Hepatocyte (in vitro differentiated cells): ENCODE measurements at places on chromosomes 5 and 9. TPM values are rescaled to one million over a fixed set of nuclear protein-coding genes. Genes with fewer than 3 reads are reported as not detected.

- H3K27ac ChIP-seq, result no peak overlapping the region
- no peaks in the 10 kb centered on the region for H3K27me3 ChIP-seq
- H3K36me3 ChIP-seq, result no peaks in the 10 kb centered on the region
- DNase-seq, result no peak
- H3K4me1 ChIP-seq, result no peaks in the 10 kb centered on the region
- no peak overlapping the region for H3K4me3 ChIP-seq
Measured at GRCh38 chr9:13179257-13179656, 100.2 kb downstream of the MPDZ start.

The NIPBL gene
- 35.0 and 52.6 TPM in 2 replicates for total RNA-seq

The GHR gene
- 22.5 and 24.3 TPM in 2 replicates for total RNA-seq

The FRRS1L gene
- 4.4 and 5.0 TPM in 2 replicates for total RNA-seq
